ENCODE measurements at places on chromosomes 6 and 20. TPM values are rescaled to one million over a fixed set of nuclear protein-coding genes. Genes with fewer than 3 reads are reported as not detected.

MRPS18A gene
- 60.6 TPM for total RNA-seq

PTCRA gene
- not detected for total RNA-seq

SLC22A23 gene
- total RNA-seq = 0.78 TPM

TBX18 gene
- not detected for total RNA-seq

HFE gene
- 0.37 TPM for total RNA-seq

DNA sequence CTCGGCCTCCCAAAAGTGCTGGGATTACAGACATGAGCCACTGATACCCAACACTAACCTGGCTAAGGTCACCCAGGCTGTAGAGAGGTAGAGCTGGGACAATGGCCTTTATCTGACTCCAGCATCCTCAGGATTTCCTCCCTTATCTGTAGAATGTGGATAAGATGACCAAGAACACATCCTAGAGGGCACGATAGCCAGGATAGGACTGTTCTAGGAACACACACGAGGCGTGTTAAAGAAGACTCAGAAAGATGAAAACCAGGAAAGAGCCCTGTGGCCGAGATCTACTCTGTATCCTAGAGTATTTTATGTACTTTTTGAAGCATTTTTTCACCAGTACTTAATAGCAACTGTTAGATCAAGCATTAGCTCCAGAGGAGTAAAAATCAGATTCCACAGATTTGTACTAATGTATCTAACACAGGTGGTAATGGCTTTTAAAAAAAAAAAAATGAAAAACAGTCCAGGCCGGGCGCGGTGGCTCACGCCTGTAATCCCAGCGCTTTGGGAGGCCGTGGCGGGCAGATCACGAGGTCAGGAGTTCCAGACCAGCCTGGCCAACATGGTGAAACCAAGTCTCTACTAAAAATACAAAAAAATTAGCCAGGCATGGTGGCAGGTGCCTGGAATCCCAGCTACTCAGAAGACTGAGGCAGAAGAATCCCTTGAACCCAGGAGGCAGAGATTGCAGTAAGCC lies 17.3 kb downstream of the PPP1R10 start:
- DNase-seq = no peak

GRCh38 chr20:6651016-6651415 lies 116.5 kb upstream of the BMP2 start:
- DNase-seq = no peak

GRCh38 chr6:140736231-140736630 lies 1361.8 kb upstream of the CITED2 start:
- DNase-seq = no peak

DNA sequence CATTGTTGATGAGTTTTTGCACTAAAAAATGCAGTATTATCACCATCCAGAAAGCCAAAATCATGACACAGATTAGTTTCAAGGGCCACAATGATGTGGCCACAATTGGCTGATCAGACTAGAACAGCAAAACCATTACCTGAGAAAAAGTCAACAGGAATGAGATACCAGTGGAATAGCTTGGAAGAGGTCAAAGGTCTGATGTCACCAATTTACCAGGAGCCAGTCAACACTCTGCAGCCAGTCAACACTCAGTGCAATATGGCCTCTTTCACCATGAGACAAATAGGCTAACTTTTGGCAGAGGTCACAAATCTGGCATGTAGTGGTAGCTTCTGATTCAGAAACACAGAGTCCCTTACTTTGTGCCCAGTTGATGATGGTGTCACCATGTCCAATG lies 7.5 kb upstream of the ASIP start:
- no peak for DNase-seq
